ENCODE measurements at places on chromosomes 7 and 10.

GRCh38 chr7:46173476-46174195, 252.6 kb upstream of the IGFBP3 start:
- no peak for DNase-seq

- no peak for DNase-seq
These were observed 168.3 kb downstream of the SLIT1 start for GRCh38 chr10:97017474-97017903.

- DNase-seq, result no peak
These were observed 91.1 kb downstream of the PLXNA4 start for GRCh38 chr7:132485136-132485535.

DNA sequence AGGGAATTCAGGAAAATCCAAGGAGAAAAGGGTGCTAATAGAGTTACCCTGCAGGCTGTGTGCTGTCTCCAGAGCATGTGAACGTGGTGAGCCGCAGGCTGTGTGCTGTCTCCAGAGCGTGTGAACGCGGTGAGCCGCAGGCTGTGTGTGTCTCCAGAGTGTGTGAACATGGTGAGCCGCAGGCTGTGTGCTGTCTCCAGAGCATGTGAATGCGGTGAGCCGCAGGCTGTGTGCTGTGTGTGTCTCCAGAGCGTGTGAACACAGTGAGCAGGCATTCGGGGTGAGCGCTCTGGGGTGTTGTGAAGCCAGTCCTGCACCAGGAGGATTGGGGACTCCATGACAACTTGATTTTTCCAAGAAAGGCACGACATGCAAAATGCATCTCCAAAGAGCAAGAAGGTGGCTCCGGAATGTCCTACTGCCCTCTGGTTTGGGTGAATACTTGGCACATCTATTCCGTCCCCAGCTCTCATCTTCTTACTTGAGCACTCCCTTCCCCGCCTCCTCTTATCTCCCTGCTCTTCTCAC, 407.9 kb upstream of the SHH start:
- no peak for DNase-seq

GRCh38 chr7:104818961-104819880, 194.8 kb upstream of the KMT2E start:
- DNase-seq, result no peak

DNA sequence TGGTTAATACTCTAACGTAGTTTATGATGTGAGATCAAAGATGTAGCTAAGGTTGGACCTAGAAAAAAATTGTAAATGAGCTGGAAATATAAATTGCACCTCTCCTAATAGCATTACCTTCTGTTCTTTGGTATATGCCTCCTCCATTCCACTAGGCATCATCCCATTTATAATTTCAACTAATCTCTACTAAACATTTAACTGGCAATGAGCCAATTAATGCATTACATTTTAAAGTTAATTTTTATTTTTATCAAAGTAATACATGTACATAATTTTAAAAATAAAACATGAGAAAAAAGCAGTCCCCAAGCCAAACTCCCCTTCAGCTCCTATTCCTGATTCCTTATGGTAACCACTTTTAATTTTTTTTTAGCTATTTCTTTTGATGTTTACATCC, 35.1 kb upstream of the SKAP2 start:
- no peak for DNase-seq

- DNase-seq, result no peak
These were observed 119.2 kb downstream of the SFMBT2 start for GRCh38 chr10:7291487-7292270.

DNA sequence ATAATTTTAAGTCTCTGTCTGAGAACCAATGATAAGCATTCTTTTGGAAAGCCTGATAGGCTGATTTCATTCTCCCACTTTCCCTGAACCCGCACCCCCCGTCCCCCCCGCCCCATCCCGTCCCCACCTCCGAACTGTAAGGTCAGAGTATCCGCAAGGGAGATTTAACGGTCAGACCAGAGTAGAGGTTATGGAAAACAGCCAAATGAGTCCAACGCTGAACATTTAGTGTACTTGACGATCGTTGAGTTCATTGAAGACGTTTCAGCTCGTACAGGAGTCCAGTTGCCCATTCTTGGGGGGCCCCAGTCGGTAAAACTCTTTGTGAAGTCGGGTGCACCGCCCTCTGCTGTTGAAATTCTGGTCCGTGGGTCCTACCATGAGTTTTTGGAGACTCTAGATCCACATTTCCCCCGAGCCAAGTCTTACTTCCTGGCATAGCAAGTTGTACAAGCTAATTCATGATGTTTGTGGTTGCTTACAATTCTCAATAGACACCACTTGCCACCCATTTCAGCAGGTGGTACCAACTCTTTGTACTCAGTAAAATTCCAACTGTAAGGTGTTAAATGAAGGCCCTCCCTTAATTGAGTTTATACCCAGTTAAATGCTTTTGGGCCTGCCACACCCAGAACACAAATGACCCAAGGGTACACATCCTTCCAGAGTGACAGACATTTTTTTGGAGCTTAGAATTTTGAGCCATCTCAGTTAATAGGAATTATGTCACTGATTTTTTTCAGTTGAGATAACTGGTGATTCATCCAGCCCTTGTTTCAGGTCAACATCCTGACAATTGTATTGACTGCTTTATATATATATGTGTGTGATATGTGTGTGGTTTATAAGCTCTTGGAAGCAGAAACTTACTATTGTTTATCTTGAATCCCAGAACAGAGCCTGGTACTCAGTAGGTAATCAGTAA, 1.2 kb downstream of the MARCHF5 start:
- DNase-seq, result peak; percentile 51

GRCh38 chr10:49331431-49331830, 32.5 kb downstream of the C10orf71 start:
- DNase-seq, result no peak

GRCh38 chr7:92359801-92360200, 87.5 kb upstream of the GATAD1 start:
- DNase-seq, result no peak

DNA sequence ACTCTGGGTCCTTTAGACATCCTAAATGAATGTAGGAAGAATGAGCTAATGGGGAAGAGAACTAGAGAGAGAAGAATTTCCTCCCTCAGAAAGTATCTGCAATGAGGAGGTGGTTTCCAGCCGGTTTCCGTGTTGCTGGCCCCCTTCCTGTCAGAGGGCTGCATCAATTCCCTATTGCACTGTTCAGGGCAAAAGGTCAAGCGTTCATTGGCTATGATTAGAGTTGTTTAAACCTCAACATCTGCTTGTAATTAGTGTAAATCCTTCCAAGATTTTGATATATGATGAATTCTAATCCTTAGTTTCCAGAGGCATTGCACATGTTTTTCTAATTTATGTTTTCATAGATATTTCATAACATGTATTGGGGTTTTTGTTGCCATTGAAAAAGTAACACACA, 107.3 kb upstream of the SGCE start:
- peak; percentile 89 for DNase-seq

DNA sequence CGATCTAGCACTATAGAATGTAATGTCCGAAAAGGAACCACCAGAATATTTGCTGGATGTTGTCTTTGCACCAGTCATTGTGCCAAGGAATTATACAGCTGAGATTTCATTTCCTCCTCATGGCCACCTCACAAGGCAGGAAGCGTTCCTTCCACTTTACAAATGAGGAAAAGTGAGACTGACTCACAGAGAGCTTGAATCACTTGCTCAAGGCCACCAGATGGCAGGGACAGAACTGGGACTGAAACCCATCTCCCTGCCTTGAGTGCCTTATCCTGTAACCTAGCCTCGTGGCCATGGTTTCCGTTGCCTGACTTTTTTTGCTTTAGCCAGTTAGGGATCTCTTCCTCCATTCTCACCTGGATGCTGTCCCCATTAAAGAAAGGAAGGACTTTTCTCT, 44.7 kb upstream of the PDZD8 start:
- no peak for DNase-seq

GRCh38 chr10:71241114-71241829, 28.9 kb downstream of the UNC5B start:
- DNase-seq, result no peak

DNA sequence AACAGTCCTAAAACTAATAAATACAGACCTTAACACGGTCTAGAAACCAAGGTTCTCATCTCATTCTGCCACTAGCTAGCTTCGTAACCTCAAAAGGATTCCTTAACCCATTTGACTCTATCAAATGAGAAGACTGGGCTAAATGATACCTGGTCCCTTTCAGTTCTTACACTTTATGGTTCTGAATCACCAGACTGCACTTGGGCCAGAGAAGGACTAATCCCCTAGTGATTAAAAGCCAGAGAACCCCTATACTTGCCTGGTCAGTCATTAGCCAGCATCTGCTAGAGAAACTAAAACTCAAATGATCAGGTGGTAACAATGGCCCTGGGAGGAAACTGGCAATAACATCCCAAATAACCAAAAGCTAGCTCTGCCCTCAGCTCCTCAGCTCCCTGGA, 16.8 kb downstream of the TMEM243 start:
- DNase-seq, result no peak

- DNase-seq, result no peak
These were observed 1044.2 kb upstream of the SORCS1 start for GRCh38 chr10:108208732-108209131.

- peak; percentile 7 for DNase-seq
These were observed 82.8 kb upstream of the GNA12 start for GRCh38 chr7:2926896-2927405.

GRCh38 chr10:51656503-51656902, 42.9 kb downstream of the CSTF2T start:
- no peak for DNase-seq

DNA sequence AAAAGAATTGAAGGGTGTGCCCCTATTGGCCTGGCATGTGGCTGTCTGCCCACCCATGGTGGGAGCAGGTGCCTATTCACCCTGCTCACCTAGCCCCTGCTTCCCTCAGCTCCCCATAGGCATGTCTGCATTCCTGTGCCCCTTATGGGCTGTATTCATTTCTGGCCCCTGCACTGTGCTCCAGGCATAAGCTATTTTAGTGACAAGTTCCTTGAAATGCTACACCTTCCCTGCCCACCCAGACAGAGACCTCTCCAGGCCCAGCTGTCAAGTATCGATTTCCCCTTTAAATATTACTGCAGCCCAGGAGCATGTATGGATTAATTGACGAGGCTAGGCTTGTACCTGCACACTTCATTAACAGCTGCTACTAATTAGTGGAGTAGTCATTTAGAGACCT, 235.4 kb downstream of the RPS24 start:
- DNase-seq, result no peak

GRCh38 chr7:45347804-45348203, 190.2 kb downstream of the RAMP3 start:
- no peak for DNase-seq

GRCh38 chr7:54345746-54346145, 196.4 kb upstream of the VSTM2A start:
- no peak for DNase-seq

- peak; percentile 45 for DNase-seq
These were observed 1.1 kb downstream of the EGFR start for GRCh38 chr7:55019691-55020465.

DNA sequence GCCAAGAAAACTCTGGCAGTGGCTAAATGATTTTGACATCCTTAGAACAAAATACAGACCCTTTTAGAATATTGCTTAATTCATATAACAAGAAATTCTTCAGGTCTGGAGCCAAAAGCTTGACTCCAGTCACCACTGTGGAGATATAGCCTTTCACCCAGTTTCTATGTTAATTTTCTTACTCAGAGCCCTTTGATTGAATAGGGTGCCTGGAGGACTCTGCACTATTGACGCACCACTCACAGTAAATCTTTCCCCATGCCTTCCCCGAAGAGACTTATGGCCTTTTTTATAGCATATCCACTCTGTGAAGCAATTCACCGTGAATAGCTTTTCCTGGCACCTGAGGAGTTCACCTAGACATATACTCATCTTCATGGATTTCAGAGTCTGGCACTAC, 613.8 kb downstream of the ZWINT start:
- DNase-seq, result no peak

DNA sequence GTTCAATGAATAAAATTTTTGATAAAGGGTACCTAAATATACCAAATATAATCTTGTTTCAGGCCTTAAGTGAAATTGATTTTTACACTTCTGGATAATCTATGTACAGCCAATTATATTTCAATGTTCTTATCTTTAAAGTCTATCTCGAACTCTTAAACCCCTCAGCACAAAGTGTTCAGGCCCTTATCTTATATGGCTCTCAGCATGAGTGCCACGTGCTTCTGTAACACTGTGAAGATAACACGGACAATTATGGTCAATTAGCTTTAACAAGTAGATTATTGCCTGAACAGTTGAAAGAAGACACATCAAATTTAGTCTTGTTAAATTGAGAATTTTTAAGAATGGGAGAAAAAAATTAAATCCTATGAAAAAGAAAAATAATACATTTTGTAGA, 40.4 kb upstream of the DMTF1 start:
- no peak for DNase-seq

DNA sequence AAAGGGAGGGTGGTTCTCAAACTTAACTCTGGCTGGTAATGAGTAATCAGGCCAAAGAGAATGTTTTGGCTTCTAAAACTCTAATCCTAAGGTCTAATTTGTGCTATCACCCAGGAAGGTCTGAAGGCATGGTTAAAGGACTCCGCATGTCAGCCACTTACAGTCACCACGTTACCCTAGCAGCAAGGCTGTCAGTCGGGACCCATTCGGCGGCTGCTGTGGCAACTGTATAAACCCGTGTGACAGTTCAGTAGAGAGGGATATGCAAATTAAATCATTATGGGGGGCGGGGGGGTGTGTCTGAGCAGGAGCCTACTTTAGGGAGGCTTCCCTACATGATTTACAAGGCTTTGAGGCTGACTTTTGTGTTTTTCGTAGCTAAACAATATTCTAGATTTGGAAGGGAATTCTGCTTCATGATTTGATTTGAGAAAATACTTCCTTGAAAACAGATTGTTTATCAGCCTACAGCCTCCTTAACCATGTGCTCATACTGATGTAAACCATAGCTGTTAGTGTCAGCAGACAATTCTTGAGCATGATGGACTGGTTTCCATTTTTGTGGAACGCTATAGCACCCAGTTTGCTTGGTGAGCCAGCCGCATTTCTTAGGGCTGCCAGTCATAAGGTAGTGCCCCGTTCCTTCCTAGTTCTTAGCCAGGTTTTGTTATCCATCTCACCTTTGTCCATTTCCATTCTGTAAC, 284.4 kb downstream of the USP6NL start:
- no peak for DNase-seq

- DNase-seq, result no peak
These were observed 62.3 kb downstream of the EGFR start for GRCh38 chr7:55081068-55081467.

- no peak for DNase-seq
These were observed 117.6 kb downstream of the TSPAN12 start for GRCh38 chr7:120740348-120740747.

DNA sequence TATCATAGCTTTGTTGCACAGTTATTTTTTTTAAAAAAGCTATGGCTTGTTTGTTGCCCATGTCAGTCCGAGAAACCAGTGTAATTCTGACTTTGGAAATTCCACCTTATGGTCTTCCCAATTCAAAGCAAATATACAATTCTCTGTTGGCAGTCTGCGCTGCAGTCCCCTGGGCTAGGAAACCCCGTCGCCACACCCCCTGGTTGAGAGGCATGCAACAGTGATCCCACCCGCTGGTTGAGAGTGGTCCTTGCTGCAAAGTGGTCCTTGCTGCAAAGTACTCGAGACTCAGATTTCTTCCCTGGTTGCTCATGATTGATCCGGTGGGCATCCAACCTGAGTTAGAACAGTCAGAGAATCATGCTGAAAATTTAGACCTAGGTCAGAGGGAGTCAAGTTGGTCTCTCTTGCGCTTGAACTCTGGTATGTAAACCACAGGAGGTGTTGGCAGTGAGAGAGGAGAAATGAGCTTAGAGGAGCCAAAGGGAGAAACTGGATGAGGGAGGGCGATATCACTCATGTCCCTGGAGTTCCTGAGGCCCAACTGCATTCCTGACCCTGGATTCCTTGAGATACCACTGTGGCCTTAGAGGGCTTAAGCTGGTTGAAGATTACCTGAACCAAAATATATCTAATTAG, 45.0 kb upstream of the STK17A start:
- DNase-seq, result no peak

Data from right hindlimb (tissue), 1 donor.